Nucleus accumbens (tissue), 56 donors: ENCODE measurements at places on chromosomes 2 and 18.

GRCh38 chr2:186806591-186806990 is 42.4 kb downstream of the ZSWIM2 start:
- no peak for DNase-seq

GRCh38 chr2:3914241-3914640 is 210.9 kb downstream of the DCDC2C start:
- DNase-seq: no peak

DNA sequence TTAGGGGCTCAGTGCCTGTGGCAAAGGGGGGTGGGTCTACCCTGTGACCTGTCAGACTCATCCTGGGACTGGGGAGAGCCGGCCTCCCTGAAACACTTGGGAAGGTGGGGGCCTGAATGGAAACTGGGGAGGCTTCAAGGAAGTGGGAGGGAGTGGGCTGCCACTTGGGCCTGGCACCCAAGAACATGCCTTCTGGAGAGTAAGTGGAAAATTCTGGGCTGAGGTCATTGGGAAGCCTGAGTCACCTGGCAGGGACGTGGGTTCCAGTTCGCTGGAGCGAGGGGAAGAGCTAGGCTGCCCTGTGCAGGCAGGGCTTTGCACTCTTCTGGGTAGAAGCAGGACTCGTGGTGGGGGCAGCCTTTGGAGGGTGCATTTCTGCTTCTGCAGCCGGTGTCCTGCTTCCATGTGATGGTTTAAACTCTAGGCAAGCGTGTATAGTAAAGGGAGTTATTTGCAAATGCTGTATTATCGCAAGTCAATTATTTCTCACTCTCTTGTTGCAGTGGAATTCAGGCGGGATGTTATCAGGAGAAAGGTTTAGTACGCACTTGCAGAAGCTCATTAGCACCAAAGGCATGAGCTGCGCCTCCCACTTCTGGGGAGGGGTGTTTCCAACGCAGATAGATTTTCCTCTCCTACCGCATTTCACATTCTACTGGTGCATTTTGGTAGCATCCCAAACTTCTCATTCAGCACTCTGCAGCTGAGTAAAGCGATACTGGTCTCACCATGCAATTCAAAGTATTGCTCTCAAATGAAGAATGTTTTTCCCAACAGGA is 3.8 kb downstream of the LRRFIP1 start:
- DNase-seq: no peak

- DNase-seq: no peak
Measured at GRCh38 chr2:230050136-230050535, 18.6 kb downstream of the SLC16A14 start.

- DNase-seq: no peak
Measured at GRCh38 chr18:2606335-2606734, 35.0 kb downstream of the NDC80 start.

- no peak for DNase-seq
Measured at GRCh38 chr18:73805991-73806390, 341.6 kb downstream of the FBXO15 start.

DNA sequence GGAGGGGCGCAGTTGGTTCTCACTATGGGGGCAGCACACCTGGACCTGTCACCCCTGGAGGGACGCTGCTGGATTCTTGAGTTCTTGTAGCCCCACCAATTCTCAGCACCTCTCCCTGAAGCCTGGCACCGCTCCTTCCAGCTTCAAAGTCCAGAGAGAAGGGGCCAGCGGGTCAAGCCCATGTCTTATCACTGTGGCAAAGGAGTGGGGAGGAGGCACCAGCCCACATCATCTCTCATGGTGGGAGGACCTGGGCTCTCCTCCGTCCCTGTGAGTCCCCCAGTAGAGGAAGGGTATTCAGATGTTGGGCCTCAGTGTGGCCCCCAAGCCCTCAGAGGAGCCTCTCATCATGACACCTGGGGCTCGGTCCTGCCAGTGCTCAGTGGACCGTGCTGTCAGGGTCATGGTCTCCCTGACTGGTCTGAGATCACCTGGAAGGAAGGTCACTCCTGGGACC is 67.4 kb downstream of the HS1BP3 start:
- no peak for DNase-seq
